RKO (cell line): ENCODE measurements at places on chromosomes 16 and 17.

GRCh38 chr16:9308356-9308801, 216.9 kb downstream of the HAPSTR1 start:
- DNase-seq, result no peak

DNA sequence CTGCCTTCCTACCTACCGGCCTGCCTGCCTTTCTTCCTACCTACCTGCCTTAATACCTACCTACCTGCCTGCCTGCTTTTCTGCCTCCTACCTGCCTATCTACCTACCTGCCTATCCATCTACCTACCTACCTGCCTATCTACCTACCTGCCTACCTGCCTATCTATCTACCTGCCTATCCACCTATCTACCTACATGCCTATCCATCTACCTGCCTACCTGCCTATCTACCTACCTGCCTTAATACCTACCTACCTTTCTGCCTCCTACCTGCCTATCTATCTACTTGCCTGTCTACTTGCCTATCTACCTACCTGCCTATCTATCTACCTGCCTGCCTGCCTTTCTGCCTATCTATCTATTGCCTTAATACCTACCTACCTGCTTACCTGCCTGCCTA, 383.8 kb upstream of the PSMD7 start:
- no peak for DNase-seq

DNA sequence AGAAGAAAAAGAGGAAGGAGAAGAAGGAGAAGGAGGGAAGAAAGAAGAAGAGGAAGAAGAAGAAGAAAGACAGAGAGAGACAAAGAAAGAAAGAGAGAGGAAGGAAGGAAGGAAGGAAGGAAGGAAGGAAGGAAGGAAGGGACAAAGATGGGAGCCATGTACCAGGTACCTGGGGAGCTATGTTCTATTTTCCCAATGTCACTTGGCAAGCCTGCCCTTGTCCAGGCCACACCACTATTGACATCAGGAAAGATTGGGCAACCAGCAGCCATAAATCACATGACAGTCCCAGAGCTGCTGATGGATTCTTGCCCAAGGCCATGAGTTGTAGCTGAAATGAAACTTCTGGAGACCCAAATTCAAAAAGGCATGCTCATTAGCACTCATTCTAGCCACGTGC, 2.7 kb upstream of the CES1 start:
- DNase-seq, result no peak

- DNase-seq, result no peak
Observed at GRCh38 chr16:35734728-35735402, 2275.5 kb downstream of the TP53TG3F start.

DNA sequence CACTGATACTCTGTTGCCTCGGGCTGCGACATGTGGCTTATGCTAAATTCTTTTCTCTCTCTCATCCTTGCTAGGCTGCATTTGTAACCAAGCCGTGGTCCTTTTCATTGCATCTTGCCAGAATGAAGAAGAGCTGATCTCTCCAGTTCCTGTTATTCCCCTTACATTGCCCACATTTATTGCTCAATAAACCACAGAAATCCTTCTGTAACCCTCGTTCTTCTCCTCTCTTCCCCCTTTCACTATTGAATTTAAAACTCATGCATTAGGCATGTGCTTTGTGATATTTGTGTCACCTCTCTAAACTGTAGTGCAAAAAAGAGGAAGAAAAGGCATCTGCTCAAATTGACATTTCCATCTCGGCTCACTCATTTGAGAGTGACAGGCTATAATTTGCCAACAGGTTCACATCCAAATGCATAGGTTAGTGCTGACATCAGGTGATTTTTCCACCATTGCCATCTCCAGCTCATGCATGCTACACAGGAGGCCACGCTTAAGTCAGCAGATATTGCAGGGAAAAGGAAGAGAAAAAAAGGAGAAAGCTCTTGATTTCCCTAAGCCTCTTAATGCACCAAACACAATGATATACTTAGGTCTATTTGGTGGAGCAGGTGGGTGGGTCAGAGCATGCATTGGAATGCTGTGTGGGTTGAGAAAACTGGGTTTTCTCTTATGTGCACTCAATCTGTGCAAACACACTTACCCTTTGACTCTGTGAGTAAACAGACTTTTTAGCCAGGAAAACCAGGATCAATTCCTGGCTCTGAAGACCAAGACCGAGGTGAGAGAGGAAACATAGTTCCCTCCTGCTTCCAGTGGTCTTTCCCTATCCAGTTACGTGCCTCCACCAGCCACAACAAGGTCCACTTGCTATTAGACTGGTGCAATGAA, 642.7 kb downstream of the HS3ST4 start:
- DNase-seq, result no peak

- DNase-seq, result no peak
Observed at GRCh38 chr17:77472468-77473310, 331.9 kb downstream of the SEC14L1 start.

DNA sequence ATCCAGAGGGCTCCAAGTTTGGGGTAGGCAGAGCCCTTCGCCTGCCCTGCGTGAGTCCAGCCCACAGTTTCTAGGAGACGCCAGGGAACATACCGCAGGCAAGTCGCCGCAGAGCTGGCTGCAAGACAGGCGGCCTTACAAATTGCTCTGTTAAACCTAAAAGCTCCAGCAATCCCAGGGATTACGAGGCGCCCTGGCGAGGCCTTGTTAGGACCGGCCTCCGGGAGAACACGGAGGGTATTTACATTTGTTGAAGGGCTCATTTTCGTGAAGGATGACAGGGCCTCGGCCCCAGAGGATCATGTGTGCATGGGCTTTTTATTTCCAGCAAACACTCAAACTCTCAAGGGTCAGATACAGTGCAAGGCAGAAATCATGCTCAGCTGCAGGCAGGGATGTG, 77.6 kb upstream of the FOXF1 start:
- no peak for DNase-seq

DNA sequence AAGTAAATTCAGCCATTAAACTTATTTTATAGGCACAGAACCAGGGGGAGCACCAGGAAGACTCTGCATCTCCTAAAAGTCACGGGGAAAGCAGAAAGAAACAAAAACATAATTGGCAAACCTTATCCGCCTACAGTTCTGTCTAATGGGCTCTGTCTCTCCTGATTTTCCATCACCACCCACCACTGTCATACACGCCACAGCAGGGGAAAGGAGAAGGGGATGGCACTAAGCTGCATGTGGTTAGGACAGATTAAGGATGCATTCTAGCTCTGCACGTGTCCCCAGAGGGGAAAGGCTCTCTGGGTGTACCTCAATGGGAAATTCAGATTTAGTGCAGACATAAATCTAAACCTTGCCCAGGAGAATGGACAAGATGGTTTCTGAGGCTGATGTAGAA, 359.8 kb downstream of the TMEM114 start:
- no peak for DNase-seq

DNA sequence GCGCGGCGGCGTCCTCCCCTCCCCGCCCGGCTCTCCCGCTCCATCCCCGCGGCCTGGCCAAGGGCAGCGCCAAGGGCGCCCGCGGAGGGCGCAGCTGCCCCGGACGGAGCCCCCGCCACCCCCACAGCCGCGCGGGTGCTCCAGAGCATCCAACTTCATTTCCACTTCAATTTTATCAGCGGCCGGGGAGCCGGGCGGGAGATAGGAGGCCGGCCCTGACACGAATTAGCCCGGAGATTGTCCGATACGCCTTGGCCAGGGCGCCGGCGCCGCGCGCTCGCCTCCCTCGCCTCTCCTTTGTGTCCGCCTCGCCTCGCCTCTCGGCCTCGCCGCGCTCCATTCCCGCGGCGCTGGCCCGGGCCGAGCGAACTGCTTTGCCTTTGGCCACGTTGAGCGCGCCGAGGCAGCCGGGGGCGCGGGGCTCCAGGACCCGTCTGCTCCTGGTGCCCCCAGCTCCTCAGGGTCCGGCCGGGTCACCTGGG, 129.1 kb upstream of the LHX1 start:
- DNase-seq, result no peak

GRCh38 chr17:66451188-66452149, 149.1 kb downstream of the PRKCA start:
- DNase-seq, result no peak

GRCh38 chr17:68861602-68862001, 93.6 kb downstream of the ABCA8 start:
- DNase-seq, result no peak

GRCh38 chr16:16183562-16183961, 39.7 kb downstream of the ABCC6 start:
- DNase-seq, result no peak

GRCh38 chr16:11084484-11084875, 140.1 kb downstream of the CLEC16A start:
- no peak for DNase-seq

- DNase-seq, result no peak
Observed at GRCh38 chr16:2806286-2806685, 8.0 kb downstream of the PRSS41 start.

DNA sequence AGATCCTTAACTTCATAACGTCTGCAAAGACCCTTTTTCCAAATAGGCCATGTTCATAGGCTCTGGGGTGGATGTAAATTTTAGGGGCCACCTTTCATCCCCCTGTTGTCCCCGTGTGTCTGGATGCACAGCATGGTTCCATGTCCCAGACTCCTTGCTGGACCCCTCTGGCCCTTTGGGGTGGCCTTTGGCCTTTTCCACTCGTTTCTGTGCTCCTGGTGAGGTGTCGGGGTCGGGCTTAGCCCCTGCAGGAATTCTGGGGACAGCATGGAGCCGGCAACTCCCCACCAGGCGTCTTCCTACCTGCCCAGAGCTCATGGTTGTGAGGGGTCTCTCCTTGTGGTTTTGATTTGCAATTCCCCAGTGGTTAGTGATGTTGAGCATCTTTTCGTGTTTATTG, 183.5 kb downstream of the SEC14L1 start:
- no peak for DNase-seq

- DNase-seq, result no peak
Observed at GRCh38 chr16:50932348-50932935, 190.6 kb downstream of the CYLD start.

DNA sequence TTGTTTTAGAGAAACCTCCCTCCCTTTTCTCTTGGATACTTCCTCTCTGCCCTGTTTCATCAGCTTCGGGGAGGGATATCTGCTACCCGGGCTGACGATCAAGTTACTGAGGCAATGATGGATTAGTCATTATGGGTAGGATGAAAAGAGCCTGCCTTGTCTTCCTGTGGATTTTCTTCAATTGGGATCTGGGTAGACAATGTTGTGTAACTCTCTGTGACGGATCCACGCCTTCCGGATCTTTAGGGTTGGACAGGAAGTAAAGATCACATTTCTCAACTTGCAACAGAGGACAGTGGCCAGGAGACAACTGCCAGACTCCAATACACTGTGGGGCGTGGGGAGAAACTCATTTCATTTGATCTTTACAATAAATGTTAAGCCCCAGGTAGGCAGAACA, 11.3 kb upstream of the CHST6 start:
- no peak for DNase-seq

GRCh38 chr17:56392321-56392720, 201.2 kb upstream of the NOG start:
- DNase-seq, result no peak

DNA sequence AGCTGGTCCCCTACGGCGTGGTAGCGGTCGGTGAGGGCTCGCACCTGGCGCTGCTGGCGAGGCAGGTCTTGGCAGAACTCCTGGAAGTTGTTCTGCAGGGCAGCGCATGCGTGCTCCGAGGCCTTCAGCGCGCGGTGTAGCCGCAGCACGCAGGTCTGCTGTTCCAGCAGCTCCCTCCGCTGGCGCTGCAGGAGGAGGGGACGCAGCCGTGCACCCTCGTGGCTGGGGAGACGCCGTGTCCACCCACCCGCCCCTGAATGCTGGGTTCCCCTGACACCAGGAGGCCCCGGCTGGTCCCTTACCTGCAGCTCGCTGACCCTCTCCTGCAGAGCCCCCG, 12.2 kb downstream of the EVPL start:
- no peak for DNase-seq

- DNase-seq, result no peak
Observed at GRCh38 chr17:17922070-17922614, 50.1 kb downstream of the TOM1L2 start.

DNA sequence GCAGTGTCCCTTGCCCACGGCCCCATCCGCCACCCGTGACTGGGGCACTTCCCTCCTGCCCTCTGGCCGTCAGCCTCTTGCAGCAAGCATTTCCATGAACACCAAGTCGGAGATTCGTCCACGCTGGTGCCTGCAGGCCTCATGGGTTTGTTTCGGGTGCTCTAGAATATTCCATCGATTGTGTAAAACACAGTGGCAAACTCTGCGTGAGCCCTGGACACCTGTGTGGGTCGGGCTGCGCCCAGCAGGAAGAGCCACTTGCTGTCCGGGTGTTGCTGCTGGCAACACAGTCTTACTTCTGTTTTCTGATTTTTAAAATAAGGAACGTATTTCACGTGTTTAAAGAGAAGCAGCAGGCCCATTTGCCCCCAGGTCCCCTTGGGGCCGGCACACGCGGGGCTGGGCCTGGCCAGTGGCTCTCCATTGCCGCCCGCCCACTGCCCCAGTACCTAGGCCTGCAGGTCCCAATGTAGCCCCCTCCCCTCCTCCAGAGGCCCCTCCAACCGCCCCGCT, 10.0 kb downstream of the CYBC1 start:
- no peak for DNase-seq
